ENCODE measurements at places on chromosomes 3 and 15.

DNA sequence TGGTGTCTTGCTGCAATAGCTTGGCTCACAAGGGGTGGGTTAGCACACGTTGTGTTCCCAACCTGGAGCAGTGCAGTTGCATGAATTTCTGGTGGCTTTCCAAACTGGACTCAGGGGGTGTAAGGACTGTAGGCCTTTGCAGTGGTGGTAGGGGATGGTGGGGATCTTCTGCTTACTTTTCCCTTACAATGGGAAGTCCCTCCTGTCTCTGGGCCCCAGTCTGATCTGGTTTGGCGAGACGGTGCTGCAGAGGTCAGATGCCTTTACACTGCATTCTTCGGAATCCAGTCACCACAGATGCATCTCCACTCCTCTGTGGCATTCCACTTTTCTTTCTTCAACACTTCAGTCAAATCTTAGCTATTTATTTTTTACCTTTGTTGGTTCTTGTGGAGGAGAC lies 132.1 kb downstream of the DOCK3 start:
- no peak for DNase-seq

GRCh38 chr3:51975852-51976549 lies 1.1 kb downstream of the ABHD14A start:
- DNase-seq = no peak

- DNase-seq = no peak
These were observed 1260.4 kb downstream of the ROBO1 start for GRCh38 chr3:78507196-78507984.

- DNase-seq = no peak
These were observed 37.6 kb downstream of the TRA2B start for GRCh38 chr3:185900228-185900627.

GRCh38 chr3:142495103-142495502 lies 47.3 kb upstream of the XRN1 start:
- DNase-seq = no peak

GRCh38 chr3:141218162-141218835 lies 13.3 kb upstream of the PXYLP1 start:
- DNase-seq = no peak

- DNase-seq = no peak
These were observed 644.1 kb upstream of the ARRDC4 start for GRCh38 chr15:97316362-97316761.

GRCh38 chr3:133443649-133444422 lies 44.0 kb downstream of the BFSP2 start:
- no peak for DNase-seq

DNA sequence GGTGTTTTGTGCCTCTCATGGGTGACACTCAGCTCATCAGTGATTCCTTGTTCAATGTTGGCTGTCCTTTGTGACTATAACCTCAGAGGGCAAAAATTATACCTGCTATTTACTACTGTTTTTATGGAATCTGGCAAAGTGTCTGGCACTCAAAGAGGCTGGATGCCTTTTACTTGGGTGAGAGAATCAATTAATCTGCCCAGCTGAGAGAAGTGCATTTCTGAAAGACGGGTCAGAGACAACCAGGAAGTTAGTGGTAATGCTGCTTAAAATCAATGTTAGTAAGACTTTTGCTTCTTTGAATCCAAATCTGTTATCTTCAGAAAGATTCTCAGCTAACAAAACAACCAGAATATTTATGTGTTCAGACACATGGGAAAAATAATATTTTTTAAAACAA lies 436.2 kb upstream of the SUCLG2 start:
- DNase-seq = no peak

DNA sequence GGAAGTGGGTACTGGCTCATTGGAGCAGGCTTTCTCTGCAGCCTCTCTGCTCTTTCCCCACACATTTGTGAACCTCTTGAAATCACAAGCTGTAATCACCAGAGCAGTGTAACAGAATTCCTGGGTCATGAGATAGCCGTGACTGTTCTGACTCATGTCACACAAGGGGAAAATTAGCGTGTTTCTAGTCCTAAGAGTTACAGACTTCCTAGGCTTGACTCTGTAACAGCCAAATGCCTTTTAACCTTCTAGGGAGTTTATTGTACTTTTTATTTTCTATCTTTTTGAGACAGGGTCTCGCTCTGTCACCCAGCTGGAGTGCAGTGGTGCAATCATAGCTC lies 54.7 kb upstream of the TRAK1 start:
- peak; percentile 85 for DNase-seq

DNA sequence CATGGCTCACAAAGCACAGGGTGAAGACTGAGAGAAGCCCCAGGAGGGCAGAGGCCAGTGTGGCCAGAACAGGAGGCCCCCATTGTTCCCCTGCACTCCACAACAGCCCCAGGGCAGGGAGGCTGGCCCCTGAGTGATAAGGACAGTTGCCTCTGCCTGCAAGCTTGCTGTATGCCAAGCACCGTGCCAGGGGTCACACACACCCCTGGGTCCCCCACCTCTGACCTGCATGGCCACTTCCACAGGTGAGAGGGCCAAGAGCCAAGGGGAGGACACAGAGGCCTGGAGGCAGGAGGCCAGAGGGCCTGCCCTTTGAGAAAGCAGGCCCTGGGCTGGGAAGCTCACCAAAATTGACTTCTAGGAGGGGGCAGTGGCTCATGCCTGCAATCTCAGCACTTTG lies 23.7 kb downstream of the ATRIP start:
- DNase-seq = no peak

DNA sequence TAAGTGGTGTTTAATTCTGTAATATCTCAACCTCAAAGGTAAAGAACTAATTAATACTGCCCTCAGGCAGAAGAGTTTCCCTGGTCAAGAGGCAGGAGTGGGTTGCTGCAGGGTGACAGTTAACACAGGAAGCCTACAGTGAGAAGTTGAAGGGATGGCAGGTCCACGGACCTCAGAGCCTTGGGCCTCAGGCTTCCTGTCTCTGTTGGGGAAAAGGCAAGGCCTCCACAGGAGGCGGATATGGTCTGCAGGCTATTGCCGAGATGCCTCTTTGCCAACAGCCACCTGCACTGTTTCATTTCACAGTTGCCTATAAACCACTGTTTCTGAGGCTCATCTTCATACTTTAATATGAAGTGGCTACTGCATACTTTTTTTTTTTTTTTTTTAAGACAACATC lies 33.3 kb upstream of the RPN1 start:
- no peak for DNase-seq

DNA sequence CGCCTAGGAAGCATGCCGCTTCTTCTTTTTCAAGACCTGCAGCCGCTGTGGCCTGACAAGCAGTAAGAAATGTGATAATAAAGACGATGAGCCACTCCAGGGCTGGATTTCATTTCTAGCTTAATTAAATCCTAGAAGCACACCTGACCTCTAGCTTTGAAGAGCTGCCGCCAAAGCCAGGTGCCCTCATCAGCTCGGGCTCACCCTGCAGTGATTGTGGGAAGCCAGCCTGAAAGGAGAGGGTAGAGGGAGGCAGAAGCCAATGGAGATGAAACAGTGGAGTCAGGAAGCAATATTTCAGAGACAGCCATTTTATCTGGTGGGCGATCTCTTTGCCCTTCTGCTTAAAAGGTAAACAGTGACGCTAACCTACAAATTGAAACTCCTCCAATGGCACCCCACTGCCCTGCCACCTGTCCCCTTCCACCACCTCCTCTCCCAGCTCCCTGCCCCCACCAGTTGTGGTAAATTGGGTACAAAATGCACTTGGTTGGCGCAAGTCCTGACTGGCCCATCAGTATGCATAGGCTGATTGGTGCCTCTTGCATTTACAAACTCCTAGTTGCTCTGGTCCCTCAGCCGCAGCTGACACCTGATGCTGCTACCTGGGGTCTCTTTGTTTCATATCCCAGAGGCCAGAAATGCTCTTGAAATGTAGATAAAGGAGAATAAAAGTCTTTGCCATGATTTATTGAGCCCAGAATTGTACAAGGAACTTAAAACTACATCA lies 385.3 kb downstream of the PDCD6IP start:
- DNase-seq = no peak

GRCh38 chr3:106276755-106277612 lies 408.2 kb upstream of the CBLB start:
- DNase-seq = no peak

- no peak for DNase-seq
These were observed 28.0 kb downstream of the OSBPL10 start for GRCh38 chr3:31953091-31953490.

GRCh38 chr15:41852736-41853590 lies 14.3 kb downstream of the PLA2G4B start:
- no peak for DNase-seq

DNA sequence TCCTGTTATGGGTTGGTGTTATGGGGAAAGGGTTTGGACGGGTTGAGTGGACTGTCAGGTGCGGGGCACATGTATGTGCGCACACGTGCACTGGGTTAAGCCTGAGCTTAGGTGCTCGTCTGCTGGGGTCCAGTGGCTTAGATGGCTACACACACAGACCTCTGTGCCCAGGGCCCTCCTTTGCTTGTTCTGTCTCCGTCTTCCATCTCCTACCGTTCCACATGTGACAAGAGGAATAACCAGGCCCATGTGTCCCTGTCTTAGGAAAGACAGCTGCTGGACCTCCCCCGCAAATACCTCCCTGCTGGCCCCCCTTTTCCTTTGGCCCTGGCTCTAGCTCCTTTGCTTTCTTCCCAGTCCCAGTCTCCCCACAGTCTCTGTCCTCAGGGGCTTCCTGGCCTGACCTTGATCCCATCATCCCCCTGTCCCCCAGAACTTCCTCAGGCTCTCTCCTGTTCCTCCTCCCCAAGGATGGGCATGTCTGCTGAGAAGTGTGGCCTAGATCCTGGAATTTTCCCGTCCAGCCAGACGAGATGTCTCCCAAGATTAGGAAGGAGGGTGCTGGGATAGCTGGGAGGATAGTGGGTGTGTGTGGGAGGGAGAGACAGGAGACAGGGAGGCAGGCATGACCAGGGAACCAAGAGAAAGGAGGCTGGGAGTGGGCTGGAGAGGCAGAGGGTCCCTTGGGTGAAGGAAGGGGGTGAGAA lies 797 bp upstream of the THPO start:
- DNase-seq = no peak

GRCh38 chr3:189144645-189145044 lies 27.1 kb upstream of the TPRG1 start:
- DNase-seq = peak; percentile 28

DNA sequence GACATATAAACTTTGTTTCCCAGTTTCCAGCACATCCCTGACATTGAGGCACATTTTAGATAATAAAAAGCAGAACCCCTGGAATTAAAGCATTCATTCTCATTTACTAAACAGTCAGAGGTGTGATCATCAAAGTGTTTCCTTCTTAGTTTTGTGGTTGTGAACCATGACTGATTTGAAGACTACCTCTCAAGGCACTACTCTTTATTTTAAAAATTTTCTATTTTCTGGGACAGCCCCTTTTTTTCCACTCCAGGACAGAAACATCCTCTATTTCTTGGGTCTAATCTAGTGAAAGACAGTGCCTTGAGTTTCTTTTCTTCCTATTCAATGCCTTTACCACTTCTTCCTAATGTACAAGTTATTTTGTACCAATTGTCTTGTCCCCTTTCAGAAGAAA lies 5.2 kb downstream of the SST start:
- no peak for DNase-seq

- no peak for DNase-seq
These were observed 323.3 kb upstream of the CTNNB1 start for GRCh38 chr3:40876009-40876408.

GRCh38 chr3:127124120-127124519 lies 68.8 kb upstream of the PRR23E start:
- DNase-seq = no peak

GRCh38 chr3:194640829-194641228 lies 7.6 kb upstream of the TMEM44 start:
- no peak for DNase-seq

DNA sequence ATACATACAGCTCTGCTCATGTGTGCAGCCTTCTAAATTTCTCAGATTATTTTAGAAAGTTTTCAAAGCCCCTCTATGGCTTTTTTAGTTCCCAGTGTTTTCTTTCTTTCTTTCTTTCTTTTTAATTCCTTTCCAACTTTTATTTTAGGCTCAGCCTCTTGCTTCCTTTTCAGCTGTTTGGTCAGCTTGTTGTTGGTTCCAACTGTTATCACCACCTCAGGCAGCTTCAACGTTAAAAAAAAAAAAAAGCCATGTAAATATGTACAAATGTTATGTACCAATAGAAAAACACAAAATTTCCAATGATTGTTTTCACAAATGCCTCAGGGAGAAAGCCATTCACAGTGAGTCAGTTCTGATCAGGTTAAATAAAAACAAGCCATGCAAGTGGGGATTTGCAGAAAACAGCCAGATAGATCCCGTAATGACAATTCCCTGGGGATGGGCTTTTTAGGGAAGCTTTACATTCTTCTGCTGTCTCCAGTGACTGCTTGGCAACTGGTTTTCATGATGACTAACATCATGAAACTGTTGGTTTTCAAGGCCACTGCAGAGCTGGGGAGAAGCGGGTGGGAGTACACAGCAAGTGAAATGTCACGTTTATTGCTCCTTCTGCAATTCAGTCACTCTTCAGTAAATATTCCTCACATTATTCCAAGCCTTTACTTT lies 908.4 kb downstream of the EPHA3 start:
- peak; percentile 80 for DNase-seq

DNA sequence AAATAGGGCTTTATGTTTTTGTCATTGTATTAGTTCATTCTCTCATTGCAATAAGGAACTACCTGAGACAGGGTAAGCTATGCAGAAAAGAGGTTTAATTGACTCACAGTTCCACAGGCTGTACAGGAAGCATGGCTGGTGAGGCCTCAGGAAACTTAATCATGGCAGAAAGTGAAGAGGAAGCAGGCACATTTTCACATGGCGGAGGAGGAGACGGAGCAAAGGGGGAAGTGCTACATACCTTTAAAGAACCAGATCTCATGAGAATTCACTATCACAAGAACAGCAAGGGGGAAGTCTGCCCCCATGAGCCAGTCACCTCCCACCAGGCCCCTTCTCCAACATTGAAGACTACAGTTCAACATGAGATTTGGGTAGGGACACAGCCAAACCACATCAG lies 25.6 kb downstream of the CEP63 start:
- no peak for DNase-seq

DNA sequence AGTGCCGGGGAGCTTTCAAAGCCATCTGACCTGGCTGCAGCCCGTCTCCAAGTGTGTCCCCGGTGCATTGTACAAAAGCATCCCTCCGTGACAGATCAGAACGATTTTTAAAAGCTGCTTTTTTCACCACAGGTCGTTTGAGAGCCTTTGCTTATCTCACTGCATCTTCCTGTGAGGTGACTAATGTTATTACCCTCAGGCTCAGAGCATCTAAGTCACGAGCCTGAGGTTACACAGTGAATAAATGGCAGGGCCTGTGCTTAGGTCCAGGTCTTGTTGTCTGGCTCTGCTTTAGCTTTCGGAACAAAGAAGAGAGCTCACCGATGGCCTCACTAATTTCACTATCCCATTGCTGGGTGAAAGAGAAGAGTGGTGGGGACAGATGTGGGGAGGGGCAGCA lies 83.3 kb downstream of the SEC22A start:
- no peak for DNase-seq

- DNase-seq = no peak
These were observed 16.4 kb downstream of the FSD2 start for GRCh38 chr15:82789491-82789890.

- DNase-seq = no peak
These were observed 279.3 kb downstream of the VGLL3 start for GRCh38 chr3:86711634-86712033.

DNA sequence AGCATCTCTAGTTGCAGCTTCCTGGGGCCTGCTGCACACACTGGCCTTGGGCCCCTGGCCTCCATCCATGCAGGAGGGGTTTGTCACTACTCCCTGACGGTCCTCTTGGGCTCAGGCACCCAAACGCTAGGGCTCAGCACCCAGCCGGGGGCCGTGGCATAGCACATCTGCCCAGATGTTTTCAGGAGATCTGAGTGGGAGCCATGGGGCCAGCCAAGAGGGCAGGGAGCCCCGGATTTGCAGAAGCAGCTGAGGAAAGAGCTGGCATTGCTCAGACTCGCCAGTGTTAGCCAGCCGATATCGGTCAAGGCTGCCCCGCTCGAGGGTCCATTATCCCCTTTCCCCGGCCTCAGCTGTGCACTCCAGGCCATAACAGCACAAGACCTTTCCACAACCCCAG lies 1.5 kb upstream of the ALDH1A3 start:
- DNase-seq = no peak

Measured in forelimb muscle (tissue), 1 donor.